ENCODE measurements at places on chromosomes 12 and 14.

GRCh38 chr12:110335481-110336045 is 54.5 kb downstream of the ATP2A2 start:
- no peak for DNase-seq

- peak; percentile 10 for DNase-seq
Observed at GRCh38 chr12:107318556-107318805, 225.1 kb upstream of the CRY1 start.

DNA sequence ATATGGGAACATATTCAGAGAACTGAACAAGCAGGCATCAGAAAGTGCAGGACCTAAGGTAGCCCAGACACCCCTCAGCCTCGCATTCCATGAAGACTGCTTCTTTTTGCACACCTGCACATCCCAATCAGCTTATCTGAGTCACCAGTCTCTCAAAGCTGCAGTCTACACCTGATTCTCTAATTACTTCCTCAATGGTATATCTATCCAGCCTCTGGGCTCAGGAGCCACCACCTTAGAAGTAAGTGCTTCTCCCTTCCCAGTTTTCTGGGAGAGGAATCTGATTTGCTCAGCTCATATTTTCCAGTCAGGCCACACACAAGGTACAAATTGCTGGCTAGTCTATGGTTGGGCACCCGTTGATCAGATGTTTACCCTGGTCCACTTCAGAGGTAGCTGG is 21.7 kb downstream of the TC2N start:
- no peak for DNase-seq

DNA sequence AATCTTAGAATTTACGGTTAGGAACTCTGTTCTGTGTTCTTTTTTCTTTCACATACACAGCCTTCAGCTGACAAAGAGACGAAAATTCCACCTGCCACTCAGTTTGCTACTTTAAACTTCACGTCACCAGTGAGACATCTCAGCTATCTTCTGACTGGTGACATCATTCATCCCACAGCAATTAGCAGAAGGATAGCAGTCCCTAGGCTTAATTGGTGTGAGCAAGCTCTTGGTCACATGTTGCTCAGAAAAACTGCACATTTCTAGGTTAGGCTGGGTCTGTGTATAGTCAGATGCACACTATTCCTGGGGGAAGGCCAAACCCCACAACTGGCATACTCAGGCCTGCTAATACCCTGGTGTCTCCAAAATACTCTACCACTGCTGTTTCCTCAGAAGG is 23.9 kb downstream of the SLC7A7 start:
- DNase-seq, result no peak

- DNase-seq, result no peak
Observed at GRCh38 chr14:36505181-36505815, 14.7 kb downstream of the NKX2-1 start.

GRCh38 chr14:26897196-26897595 is 299.4 kb upstream of the NOVA1 start:
- DNase-seq, result no peak

GRCh38 chr14:24095271-24096068 is 1.4 kb downstream of the PCK2 start:
- DNase-seq, result peak; percentile 58

- DNase-seq, result no peak
Observed at GRCh38 chr12:20757-21156, 45.8 kb upstream of the IQSEC3 start.

GRCh38 chr14:95685978-95686922 is at the start of gene TCL1B:
Gene TCL1B (plus strand): TSS chr14:95686426. CDS start chr14:95686468, 42 bp downstream.
- no peak for DNase-seq

DNA sequence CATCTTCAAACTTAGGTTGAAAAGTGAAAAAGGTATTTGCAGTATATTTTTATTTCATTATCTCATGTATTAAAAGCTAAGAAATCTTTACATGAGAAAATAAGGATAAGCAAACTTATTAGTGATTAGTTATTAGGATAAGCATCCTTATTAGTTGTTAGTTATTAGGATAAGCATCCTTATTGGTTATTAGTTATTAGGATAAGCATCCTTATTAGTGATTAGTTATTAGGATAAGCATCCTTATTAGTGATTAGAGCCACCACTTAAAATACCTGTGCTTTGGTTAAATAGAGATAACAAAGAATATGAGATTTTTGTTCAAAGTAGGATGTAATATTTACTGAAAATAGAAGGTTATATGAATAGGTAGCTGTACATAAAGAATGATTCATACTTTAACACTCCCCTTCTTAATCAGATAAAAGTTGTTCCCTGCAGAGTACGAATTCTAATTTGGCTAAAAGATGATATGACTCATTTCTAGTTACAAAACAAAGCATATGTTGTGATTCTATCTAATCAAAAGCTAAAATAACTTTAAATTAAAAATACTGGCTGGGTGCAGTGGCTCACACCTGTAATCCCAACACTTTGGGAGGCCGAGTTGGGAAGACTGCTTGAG is 56.4 kb downstream of the KDM5A start:
- no peak for DNase-seq

GRCh38 chr12:124171231-124171979 is 123.5 kb upstream of the RFLNA start:
- DNase-seq, result no peak

DNA sequence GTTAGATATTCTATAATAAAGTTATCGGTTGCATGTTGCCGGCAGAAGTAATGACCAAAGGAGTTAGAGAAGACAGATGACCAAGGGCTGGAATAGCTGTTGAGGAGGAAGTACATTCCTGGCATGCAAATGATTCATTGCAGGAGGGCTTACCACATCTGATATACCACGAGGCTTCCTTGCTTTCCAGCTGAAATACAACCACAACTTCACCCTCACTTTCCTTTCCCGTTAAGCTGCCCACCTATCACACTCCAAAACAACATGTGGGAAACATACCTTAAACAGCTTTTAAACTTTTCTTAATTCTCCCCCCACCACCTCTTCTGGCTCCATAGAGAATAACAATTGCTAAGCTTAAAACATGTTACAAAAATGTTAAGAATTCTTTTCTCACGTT is 594.1 kb downstream of the NRXN3 start:
- no peak for DNase-seq

DNA sequence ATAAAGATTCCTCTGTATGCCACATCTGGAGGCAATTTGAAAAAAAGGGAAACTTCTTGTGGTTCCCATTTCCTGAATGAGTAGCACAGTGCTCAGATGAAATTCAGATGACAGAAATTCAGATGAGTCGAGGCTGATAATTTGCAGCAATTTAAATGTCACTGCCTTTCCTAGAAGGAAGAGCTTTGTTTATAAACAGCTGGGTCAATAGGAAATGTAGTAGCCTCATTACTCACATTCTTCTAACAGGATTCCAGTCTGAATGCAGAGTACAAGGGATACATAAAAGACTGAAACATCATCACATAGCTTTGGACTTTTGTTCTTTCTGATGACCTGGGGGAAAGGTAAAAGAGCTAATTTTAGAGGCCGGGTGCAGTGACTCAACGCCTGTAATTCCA is 11.3 kb upstream of the DACT1 start:
- DNase-seq, result no peak

GRCh38 chr14:35952584-35952983 is 126.4 kb downstream of the BRMS1L start:
- no peak for DNase-seq

- no peak for DNase-seq
Observed at GRCh38 chr12:68445824-68446223, 113.7 kb upstream of the MDM1 start.

DNA sequence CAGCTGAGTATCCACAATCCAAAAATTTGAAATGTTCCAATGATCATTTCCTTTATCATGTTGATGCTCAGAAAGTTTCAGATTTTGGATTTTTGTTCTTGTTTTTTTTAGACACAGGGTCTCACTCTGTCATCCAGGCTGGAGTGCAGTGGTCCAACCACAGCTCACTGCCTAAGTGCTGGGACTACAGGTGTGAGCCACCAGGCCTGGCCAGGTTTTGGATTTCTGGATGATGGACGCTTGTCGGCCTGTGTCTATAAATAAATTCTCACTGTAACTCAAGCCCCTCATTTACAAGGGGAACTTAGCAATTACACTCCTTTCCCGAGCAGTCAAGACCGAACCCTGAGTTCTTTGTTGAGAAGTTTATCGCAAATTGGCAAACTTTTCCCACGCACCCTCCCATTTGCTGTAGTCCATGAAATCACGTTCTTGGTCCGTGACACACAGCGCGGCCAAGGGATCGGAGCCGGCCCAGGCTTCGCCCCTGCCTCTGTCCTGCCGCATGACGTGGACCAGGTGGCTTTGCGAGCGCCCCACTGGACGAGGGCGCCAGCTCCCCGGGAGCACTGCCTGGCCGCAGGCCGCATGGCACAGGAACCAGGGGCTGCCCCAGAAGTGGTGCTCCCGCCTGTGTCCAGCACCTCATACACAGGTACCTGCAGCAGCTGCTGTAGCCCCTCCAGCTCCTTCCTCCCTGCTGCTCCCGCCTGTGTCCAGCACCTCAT is 14.0 kb upstream of the ANKLE2 start:
- no peak for DNase-seq

DNA sequence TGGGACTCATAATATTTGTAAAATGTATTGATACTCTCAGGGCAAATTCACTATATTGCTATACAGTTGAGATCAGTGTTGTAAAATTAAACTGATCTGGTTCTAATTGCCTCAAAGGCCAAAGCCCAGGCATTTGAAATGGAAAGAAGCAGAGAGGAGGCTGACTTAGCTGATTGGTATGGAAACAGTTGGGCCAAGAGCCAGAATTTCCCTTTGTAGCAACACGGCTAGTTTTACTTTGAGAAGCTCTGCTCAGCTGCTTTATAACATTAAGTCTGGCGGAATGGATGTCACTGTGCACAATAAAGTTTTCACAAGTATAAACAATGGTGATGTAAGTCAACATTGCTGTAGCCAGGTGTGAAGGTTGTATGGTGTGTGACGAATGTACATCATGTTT is 186.4 kb downstream of the MSRB3 start:
- DNase-seq, result no peak

DNA sequence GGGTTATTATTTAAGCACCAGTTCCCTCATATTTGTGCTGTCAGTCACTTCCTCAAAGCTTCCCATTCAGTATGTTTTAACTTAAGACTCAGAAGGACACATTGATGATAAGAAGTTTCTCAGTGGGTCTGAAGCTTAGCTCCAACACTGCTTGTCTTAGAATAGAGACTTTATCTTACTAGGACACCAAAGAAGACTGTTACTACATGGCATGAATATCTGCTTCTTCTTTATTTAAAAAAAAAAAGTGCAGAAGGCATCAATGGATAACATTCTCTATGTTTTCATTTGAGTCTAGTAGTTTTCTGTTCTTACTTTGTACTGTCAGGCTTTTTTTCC is 404.2 kb downstream of the DAD1 start:
- DNase-seq, result no peak

Measured in activated CD4-positive, alpha-beta T cell treated with anti-CD3 and anti-CD28 coated beads for 4 hours (primary cell).